Fibroblast of lung (primary cell): ENCODE measurements at places on chromosomes 13 and 19. TPM values are rescaled to one million over a fixed set of nuclear protein-coding genes. Genes with fewer than 3 reads are reported as not detected.
A peak's percentile ranks its signal among the peaks of the same experiment; 100 is the strongest.

DNA sequence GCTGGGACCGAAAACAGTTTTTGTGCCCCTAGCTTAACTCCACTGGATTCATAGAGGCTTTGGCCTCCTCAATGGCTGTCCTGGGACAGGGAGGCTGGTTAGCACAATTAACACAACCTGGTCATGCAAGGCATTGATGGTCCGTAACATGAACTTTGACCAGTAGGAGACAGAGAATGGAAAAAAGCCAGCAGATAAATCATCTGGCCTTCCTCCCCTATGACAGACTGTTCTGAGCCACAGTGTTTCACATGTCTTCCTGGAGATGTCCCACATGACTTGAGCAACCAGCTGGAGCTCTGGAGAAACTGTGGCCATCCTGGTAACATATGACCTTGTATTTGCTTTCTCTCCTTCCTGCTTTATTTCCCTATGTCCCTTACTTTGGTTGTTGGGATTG, 244.2 kb downstream of the UQCRFS1 start:
- DNase-seq, result no peak

DNA sequence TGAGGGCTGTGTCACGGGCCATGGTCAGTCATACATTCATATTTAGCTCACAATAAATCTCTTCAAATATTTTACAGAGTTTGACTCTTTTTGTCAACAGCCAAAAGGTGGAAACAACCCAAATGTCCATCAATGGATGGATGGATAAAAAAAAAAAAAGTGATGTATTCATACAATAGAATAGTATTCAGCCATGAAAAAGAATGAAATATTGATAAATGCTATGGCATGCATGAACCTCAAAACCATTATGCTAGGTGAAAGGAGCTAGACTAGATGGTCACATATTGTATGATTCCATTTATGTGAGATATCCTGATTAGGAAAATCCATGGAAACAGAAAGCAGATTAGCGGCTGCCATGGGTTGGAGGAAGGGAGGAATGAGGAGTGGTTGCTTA, 16.2 kb downstream of the ADGRE2 start:
- DNase-seq, result no peak

DNA sequence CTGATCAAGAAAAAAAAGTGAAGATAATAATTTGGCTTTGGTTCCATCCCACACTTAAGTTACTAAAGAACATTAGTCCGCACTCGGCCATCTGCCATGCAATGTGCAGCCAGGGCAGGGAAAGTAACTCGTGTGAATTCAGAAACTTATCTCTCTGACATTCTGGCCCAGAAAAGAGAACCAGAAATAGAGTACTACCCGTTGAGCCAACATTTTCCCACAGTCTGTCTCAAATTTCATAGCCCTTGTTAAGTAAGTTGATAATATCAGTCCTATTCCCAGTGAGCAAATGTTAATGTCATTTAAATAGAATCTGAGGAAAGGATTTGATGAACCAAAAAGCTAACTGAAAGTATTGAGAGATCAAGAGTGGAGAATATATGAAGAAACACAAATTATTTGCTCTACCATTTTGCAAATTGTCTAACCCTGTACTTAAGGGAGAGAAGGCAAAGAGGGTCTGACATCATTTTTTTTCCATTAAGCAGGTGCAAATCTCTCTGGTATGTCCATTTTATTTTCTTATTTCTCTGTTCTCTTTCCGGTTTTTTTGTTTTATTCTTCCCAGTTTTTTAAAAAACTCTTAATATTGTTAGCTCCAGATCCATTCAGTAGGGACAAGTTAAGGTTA, 156.3 kb downstream of the NDFIP2 start:
- peak; percentile 9 for DNase-seq

DNA sequence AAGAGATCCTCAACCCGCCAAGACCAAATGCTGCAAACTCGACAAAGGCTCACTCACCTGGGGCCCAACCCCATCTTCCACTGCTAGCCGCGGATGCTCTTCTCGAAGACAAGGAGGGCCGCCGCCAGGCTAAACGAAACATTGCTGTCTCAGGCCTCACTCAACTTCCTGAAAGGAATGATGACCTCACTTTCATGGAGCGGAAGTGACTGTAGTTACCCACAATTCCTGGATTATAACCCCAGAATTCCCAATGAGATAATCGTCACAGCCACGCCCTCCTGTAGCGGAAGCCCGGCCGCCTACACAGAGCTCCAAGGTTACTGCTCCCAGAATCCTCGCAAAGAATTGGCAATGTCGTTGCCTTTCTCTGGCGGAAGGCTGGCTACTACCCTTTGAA, 10.5 kb upstream of the ZNF112 start:
- DNase-seq, result peak; percentile 46

CD70 gene
- not detected in 2 replicates for total RNA-seq

DNA sequence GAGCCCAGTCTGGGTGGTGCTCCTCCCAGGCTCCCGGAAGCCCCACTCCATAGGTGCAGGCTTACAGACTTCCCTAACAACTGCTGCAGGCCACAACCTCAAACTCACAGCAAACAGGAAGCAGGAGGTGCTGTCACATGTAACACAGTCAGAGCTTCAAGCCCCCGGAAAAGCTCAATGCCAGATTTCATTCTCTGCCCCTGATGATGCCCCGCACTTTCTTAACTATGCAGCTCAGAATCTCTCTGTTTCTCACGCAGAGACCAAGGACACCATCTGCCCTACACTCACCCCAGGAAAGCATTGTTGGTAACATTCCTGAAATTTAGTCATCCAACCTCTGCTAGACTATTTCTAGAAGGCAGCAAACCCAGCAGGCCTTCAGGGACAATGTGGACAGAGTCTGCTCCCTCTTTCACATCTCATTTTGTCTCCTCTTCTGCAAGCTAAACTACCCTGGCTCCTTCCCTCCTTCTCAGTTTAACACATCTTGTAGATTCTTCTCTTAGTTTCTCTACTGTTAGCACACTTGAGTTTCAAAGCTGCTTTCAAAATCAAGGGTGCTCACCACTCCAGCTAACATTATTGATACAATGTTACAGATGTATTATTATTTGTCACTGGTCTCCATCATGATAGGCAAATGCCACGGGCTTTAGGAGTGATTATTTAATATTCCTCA, 162.5 kb downstream of the KCTD12 start:
- peak; percentile 89 for DNase-seq

NOTCH3 gene
- 18.2 and 26.4 TPM in 2 replicates for total RNA-seq

NAT14 gene
- total RNA-seq, result 12.1 and 18.2 TPM in 2 replicates

DNA sequence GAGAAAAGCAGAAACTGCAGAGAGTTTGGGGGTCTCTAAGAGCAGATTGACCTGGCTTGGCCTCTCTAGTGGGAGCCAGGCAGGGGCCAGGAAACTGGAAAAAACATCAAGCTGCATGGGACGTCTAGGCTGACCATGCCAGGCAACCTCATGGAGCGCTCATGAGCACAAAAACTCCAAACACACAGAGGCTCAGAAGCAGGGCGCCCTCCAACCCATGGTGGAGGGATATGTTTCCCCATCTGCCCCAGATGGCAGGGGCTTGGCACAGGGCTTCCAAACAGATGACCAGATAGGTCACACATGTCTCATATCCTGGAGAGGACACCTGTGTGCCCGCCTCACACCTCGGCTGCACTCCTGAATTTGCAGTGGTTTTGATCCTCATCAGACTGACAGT, 879.0 kb downstream of the UQCRFS1 start:
- DNase-seq, result no peak

DNA sequence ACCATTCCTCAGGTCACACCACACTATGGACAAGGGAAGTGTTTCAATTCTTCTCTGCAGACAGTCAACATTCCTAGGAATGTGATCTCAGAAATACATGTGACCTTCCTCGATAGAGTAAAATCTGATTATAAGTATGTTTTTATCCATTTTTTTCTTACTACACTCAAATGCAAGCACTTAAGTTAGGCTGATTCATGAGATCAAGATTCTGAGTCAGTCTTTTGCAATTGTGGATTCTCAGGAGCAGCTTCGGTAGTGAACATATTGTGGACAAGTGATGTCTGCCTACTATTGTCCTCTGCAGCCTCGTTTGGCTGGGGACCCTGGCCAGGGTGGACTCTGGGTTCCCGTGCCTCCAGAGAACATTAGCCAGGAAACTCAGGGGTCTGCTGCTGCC, 3.2 kb downstream of the SERPINE3 start:
- DNase-seq, result peak; percentile 74

GRCh38 chr19:44820648-44821609, 12.0 kb downstream of the BCAM start:
- no peak for DNase-seq
